ENCODE measurements at places on chromosomes 11 and 22.
A peak's percentile ranks its signal among the peaks of the same experiment; 100 is the strongest.

- no peak for DNase-seq
Measured at GRCh38 chr11:129578006-129578405, 202.4 kb downstream of the BARX2 start.

GRCh38 chr11:1281974-1282365 is 27.5 kb downstream of the TOLLIP start:
- no peak for DNase-seq

DNA sequence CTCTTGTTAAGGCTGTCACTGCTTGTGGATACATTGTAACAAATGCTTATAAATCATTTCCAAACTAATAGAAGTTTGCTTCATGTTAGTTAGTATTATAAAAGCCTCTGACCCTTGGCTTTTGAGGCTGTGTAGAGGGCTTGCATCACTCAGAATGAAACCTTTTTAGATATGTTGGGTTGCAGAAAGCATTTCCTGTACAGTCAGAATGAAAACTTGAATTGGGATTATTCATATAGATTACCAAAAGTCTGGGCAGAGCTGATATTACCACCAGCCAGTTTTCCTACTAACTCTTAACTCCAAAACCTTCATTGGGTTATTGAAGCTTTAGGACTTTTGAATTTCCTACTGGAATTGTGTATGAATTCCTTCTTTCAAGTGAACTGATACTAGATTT is 12.0 kb downstream of the KMT2A start:
- no peak for DNase-seq

DNA sequence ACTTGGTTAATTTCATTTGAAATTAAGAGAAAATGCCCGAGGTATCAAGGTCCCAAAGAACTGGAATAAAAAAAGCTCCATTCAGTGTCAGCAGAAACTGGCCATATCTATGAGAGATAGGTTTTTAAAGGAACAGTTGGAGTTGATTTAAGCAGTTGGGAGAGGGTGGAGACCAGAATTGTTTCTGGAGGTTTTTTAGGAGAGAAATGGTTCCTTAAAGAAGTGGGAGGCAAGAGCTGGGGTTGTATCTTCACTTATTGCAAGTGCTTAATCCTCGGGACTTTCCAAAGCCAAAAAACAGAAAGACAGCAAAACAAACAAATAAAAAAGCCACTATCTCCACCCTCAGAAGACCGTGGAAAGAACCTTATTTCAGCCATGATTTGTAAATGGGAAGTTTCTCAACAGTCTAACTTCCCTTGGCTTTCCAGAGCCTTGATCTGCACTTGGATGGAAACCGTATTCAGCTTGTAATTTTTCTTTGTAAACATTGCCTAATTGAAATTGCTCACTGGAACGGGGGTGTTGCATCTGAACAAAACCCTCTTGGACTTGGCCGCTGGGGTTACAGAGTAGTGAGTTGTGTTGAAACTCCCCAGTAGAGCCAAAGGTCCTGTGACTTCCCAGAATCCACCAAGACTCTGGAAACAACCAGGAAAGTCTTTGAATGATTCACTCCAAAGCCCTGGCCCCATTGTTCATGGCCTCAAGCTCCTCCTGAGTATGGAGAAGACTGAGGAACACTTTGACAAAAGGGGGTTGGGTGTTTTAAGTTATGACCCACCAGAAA is 115.6 kb downstream of the SLC1A2 start:
- no peak for DNase-seq

- DNase-seq: no peak
Measured at GRCh38 chr11:278001-278951, at the start of gene NLRP6. Gene NLRP6 (plus strand): TSS chr11:278407. CDS start chr11:278570, 163 bp downstream.

DNA sequence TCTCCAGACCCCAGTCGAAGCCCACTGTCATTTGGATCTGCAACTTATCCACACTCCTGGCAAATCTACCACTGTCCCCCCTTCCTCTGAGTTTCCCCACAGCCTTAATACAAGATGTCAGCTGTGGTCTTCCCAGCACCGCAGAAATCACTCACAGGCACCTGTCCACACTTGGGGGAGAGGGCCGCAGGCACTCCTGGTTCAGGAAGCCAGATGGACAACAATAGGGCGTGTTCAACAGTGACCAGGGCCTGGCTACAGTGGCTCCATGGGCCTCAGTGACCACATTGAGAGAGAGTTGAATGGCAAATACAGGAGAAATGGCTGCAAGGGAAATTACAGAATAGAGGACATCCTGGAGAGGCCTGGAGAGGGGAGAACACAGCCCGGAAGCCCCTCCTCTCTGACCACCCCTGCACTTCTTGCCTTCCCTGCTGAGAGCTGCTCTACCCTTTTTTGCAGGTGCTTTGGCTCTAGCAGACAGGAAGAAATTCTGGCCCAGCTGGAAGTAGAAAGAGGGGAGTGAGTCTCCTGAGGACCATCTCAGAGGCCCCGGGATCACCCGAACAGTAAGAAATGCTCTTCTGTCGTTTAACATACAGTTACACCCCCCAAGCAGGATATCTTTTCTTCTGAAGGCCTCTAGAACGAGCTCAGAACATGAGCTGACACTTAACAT is 164.6 kb downstream of the FEZ1 start:
- DNase-seq: no peak

GRCh38 chr11:22460181-22460580 is 122.0 kb downstream of the SLC17A6 start:
- no peak for DNase-seq

DNA sequence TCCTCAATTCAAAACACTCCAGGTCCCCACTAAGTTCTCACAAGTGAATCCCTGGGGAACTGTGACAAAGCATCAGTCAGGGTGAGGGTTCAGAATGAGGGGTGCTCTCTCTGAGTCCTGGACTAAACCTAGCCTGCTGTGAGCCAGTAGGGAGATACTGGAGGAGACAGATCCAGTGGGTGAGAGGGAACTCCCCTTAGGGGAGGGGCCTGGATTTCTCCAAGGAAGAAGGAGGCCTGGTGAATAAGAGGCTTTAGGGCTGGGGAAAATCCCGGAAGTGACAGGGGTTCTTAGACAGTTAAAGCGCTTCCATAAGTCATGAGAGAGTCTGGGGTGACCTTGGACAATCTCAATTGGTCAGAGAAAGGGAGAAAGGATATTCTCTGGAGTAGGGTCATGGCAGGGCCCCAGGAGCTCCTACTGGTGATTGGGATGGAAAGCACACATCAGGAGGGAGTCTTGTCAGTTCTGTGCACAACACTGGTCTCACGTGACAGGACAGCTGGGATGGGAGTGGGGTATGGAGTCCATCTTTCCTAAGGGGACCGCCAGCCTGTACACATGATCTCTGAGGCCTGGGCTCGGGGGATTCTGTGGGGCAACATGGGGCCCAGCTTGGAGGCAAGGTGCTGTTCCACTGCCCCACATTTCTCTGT is 1.5 kb downstream of the TBC1D10A start:
- DNase-seq: no peak

DNA sequence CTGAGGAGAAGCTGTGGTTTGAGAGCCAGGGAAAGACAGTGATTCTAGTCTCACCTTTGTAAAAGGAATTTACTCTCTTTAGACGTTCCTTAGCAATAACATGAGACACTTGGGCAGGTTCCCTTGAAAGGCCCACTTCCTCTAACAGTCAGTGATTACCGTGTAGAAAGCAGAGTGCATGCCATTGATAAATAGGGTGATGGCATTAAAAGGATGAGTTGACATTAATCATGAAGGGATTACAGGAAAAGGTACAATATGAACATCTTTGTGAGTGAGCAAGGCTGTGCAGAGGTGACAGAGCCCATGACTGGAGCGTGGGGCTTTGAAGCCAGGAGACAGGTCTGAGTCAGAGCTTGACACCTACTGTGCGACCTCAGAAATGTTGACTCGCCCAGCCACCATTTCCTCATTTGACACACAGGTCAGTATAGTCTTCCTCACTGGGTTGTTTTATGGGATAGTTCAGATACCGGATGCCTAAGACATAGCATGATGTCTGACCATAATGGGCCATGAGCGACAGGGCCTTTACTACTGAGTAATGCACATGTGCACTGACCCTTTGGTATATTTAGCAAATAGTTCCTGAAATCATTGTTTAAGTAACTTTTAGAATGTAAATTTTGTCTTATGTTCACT is 341.7 kb upstream of the MTNR1B start:
- no peak for DNase-seq

DNA sequence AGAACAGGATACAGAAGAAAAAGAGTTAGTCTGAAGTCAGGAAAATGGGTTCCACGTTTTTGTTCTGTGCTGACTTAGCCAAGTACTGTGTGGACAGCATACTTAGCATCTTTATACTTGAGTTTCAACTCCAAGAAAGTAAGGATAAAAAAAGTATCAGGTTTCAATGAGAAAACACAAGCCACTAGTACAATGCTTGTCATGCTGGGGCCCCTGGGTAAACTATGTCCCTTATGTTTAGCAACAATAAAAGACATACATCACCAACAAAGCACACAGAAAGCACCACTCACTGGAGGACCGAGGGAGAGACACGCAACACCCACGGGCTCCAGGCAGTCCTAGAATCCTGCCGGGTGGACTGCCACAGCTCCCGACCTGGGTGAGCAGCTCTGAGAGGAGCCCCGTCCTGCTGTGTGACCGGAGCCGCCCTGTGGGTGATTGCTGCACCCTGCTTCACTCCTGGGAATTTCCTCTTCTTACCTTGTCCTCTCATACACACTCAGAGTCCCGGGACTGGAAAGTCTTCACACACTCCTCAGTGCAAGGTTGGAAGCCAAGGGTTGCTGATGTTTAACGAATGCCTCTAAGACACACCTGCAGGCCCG is 890.5 kb downstream of the BRD1 start:
- DNase-seq: no peak

DNA sequence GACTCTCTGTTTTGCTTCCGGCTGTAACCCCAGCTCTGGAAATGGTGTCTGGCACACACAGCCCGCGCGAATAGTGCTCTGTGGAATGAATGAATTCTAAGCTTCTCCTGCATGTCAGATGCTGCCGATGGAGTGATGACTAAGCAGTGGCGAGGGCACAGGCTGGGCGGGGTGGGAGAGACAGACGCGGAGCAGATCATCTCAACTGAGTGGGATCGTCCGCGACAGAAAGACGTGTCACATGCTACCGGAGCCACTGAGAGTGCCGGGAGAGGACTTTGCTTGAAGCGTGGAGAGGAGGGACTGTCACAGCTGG is 334.5 kb downstream of the CTTN start:
- no peak for DNase-seq

- no peak for DNase-seq
Measured at GRCh38 chr11:76266286-76267100, 60.2 kb upstream of the WNT11 start.

GRCh38 chr22:27278946-27279345 is 522.6 kb downstream of the MN1 start:
- DNase-seq: no peak

GRCh38 chr11:83162377-83162776 is 5.4 kb downstream of the PCF11 start:
- DNase-seq: no peak

DNA sequence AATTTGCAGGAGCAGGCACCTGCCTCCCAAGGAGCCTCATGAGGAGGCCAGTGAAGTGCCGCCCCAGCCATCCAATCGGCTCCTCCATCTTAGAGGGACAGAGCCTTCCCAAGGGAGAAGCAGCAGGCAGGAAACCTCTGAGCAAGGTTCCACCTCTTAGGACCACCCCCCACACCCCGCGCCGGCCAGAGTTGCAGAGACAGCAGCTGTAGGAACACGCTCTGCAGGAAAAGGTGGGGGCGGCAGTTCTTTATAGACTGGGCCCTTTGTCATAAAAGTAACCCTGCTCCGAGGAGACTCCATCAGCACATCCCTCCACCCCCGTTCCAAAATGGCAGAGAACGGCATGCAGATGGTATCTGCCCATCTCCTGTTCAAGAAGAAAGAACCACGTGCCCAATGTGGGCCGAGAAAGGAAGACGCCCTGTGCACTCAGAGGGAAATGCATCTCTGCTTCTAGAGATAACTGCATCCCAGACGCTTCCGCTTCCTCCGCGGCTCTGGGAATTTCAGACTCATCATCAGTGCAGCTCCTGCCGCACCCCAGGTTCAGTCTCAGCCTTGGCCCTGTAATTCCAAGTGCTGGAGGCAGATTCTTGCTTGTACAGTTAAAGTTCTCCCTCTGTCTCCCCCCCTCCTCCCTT is 98.5 kb downstream of the SPATA19 start:
- DNase-seq: no peak

- DNase-seq: no peak
Measured at GRCh38 chr22:18060646-18061620, 16.9 kb upstream of the PEX26 start.

DNA sequence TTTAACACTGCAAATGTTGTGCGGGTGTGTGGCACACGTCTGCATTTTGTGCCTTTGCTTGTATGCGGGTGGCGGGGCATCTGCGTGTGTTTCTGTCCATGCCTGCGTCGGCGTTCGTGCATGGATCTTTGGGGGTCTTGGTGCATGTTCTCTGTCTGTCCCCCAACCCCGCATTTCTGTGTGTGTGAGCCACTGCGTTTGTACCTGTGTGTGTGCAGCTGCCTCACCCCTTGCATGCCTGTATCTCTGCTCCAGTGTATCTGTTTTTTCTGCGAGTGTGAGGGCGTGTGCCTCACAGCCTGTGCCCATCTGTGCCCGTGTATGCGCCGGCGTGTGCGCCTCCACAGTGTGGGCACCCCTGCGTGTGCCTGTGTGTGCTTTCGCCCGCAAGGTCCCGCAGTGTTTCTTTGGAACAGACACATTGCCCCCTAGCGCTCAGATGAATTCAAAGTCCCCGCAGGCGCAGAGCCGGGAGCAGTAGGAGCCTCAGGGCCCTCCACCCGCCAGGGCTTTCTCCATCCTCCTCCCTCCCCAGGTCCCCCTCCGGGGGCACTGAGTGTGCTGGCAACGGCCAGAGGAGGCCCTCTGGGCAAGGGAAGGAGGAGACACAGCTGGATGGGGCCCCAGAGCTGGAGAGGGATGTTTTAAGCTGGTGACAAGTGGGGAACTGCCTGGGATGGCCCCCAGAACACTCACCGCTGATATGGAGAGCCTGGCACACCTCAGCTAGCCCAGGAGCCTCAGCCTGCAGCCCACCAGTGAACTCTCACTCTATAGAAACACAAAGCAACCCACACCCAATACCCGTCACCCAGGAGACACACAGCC is 3.1 kb upstream of the MN1 start:
- DNase-seq: peak; percentile 57

DNA sequence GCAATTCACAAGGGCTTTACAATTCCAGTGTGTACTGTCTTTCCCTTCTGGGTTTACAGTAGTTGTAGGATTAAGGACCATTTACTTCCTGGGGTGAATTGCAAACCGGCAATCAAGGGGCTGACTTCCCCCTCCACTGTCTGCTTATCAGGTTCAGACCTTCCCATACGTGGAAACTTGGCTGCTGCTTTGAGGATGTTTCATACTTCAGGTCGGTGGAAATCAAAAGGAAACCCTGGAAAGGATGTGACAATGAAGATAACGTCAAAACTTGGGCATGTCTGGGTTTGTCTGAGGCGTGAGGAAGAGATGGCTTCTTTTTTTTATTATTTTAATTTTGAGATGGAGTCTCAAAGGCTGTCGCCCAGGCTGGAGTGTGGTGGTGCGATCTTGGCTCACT is 2.1 kb upstream of the RTCB start:
- no peak for DNase-seq

- DNase-seq: no peak
Measured at GRCh38 chr11:82724026-82724425, 9.6 kb downstream of the FAM181B start.

All from CD8-positive, alpha-beta T cell (primary cell).